ENCODE measurements at places on chromosomes 12 and 14.

DNA sequence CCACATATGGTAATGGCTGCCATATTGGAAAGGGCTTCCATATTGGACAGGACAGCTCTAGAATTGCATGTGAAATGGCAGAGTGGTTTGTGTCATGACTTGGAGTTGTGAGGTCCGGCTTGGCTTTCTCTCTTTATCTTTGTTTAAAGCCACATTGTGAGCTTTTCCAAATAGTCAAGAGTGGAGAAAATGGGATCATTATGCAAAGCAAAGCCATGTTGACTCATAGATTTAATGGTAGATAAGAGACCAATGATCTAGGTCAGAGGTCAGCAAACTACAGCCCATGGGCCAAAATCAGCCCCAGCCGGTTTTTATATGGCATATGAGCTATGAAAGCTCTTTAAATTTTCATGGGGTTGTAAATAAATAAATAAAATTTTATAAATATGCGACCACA lies 449.1 kb downstream of the BCL11B start:
- no peak for DNase-seq

DNA sequence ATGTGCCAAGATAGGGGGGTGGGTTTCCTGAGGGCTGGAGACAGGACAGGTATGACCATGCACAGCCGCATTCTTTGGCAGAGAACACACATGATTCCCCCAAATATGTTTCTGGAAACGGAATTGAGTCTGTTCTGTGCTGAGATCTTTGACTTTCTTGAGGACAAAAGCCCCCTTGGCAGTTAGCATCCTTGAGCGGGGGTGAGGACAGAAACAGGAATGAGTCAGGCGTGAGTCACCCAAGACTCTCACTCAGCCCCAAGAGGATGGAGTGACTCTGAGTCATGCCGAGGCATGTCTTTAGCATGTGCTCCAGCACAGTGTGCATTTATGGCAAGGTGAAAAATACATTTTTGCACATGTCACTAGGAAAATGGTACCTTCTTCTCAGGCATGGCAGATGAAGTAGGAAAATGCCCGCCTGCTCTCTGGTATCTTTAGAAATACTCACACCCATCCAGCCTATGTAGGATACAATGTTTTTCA lies 52.1 kb downstream of the DAD1 start:
- DNase-seq, result no peak

DNA sequence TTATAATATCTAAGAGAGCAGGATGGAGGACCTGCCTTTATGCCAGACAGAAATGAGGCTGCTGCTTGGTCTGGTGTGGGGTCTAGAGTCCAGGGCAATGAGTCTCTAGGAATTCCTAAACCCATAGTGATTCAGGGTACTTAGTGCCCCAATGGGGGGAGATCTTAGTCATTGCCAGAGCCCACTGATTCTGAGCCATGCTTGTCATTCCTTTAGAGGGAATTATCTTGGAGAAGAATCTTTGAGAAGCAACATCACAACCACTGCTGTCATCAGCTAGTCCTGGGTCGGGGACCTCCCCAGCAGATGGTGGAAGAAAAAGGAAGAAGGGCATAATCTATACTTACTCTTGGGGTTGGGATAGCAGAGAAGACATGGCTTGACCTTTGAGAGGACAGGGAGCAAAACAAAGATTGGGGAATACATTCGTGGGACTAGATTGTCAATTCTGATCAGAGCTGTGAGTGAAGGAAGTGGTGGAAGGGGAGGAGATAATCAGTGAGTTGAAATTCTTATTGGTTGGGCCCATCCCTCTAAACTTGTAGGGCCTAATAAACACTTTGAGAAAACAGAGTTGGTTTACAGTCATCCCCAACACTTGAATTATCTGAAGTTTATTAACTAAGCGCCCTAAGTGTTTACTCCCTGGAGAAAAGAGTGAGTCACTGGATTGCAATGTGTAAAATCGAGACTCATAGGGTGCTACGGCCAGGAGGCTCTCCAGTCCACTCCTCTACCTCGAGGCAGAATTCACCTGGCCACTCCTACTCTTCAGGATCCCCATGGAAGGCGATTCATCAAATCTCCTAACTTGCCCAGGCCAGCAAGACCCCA lies 3.0 kb upstream of the KRT3 start:
- no peak for DNase-seq

- no peak for DNase-seq
These were observed 203.1 kb downstream of the SLC2A13 start for GRCh38 chr12:39902821-39903220.

GRCh38 chr12:52519826-52520662 lies at the start of gene KRT5:
KRT5 (minus strand) TSS chr12:52520394; CDS start chr12:52520296, 98 bp downstream.
- DNase-seq, result no peak

GRCh38 chr12:958588-959123 lies 9.2 kb upstream of the RAD52 start:
- DNase-seq, result no peak

DNA sequence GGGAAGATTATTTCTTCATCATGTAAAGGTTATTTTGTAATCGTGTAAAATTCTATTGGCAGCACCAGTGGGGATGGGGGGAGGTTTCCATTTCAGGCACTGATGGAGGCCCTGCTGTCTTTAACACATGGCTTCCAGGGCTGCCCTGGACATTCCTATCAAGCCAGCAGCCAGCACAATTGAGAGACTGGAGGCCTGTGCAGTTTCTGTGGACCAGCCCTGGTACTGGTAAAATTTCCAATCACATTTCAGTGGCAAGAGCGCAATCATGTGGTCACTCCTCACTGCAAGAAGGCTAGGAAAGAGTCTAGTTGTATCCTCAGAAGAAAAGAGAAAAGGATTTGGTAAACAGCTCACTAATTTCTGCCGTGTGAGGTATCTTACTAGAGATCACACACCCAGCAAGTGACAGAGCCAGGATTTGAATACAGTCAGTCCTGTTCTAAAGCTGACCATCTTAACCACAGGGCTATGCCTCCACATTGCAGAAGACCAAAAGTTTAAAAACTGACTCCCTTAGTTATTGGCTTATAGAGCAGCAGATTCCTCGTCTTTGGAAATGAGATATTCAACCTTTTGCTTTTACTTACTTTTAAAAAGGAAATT lies 179.4 kb upstream of the ARHGAP5 start:
- DNase-seq, result no peak

- DNase-seq, result peak; percentile 9
These were observed 283 bp downstream of the LMO3 start for GRCh38 chr12:16605642-16606116.

DNA sequence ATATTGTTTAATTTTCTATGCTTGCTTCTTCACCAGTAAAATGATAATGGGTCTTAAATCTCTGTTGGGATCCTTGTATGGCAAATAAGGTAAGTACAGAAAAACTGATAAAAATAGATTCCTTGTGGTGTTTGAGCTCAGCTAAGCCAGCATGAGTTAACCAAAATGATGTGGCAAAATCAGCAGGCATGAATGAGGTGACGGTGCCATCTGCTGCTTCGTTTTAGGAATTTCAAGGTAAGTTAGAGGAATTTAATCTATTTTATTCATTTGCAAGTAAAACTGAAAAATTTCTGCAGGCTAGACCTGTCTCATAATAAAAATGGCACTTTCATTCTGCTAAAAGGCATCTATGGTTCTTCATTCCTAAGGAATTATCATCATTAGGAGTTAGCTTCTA lies 10.0 kb upstream of the CLEC7A start:
- peak; percentile 35 for DNase-seq

GRCh38 chr14:105491366-105491973 lies 424 bp downstream of the TEDC1 start:
- DNase-seq, result peak; percentile 77

DNA sequence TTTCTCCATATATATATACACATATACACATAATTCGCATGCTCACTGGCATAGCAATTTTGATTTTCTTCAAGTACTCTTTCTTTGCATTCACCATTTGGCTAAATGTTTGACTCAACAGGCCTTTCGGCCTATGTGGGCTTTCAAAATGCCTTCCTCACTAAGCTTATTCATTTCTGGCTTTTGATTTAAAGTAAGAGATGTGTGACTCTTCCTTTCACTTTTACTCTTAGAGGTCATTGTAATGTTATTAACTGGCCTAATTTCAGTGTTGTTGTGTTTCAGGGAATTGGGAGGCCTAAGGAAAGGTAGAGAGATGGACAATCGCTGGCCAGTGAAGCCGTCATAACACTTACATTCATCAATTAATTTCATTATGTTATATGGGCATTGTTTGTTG lies 14.5 kb upstream of the KLRD1 start:
- no peak for DNase-seq

DNA sequence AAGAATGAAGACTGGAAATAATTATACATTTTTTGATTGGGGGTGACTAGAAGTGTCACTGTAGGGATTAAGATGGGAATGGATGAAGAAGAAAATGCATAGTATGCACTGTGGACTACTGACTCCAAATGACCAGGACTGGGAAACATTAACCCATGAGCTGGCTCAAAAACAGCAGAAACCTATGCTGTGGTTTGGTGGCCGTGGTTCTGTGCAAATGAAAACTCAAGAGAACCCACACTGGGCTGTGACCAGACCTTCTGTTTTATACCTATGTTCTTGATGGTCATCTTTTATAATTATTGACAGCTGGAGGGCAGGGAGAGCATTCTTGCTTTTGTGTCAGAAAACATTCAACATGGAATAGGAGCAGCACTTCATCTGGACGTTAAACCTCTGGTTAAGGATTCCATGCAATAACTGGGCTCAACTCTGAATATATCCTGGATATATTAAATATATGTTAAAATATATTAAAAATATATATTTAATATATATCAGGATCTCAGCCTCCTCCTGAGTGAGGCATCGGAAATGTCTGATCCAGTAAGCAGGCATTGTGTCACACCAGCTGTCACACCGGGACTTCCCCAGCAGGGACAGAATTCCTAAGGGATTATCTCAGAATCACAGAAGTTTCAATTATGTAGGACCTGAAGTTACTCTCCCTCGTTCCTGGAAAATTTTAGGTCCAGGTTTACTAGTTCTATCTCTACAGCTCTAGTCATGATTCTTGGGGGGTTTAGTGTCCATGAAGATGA lies 48.5 kb downstream of the BBS10 start:
- DNase-seq, result peak; percentile 17

DNA sequence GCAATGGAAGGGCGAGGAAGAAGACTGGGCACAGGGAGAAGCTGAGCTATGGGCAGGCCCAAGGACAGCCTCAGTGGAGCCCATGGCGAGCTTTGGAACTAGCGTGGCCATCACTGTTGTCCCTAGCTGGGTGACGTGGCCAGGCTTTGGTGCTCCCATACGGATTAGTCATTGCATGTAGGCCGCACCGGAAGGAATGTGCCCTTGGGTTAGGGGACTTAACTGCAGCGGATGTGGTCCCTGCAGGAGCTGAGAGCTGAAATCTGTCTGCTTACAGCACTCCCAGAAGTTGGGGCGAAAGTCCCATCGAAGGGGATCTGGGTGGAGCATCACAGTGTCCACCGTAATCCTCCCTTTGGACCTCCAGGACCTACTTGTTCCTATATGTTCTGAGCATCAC lies 133.7 kb downstream of the PAPOLA start:
- DNase-seq, result no peak

DNA sequence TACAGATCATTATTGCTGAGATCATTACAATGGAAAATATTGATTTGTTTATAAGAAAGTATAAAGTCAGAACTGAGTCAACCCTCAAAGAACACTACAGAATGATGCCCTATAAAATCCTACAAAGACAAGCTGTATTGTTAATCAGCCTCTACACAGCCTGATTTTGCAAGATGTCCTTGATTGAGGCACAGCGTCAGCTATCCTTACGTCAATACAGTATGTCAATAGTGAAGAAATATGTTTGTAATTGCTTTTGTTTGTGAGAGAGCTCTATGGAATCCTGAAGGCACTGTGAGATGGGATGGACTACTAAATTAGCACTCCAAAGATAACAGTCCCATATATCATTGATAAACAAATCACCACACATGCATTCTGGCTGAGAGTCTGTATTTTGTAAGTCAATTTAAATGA lies 70.7 kb downstream of the RASSF9 start:
- peak; percentile 7 for DNase-seq

DNA sequence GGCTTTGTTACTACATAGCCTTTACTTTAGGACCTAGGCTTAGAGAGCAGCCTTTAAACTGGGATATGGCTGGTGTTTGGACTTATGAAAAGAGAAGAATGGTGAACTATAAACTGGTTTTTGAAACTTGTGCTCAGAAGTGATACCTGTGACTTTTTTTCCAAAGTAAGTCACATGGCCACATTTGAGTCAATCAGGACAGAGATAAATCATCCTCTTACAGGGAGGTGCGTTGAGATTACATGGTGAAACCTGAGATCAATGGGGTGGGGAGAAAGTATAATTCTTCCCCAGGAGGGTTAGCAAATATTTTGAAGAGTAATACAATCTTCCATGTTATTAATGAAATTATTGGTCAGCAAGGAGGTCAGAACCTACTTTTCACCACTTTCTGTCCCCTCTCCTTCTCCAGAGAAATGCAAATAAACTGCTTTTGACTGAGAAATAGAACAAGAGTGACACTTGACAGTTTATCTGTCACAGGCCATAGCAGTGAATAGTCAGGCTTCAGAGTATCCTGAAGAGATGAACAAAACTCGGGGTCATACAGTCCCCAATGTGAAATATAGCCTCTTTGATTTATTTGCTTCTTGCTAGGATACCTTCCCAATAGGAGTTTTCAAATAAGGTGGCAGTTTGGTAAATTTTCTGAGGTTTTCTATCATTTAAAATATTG lies 11.1 kb upstream of the ZNF641 start:
- no peak for DNase-seq

DNA sequence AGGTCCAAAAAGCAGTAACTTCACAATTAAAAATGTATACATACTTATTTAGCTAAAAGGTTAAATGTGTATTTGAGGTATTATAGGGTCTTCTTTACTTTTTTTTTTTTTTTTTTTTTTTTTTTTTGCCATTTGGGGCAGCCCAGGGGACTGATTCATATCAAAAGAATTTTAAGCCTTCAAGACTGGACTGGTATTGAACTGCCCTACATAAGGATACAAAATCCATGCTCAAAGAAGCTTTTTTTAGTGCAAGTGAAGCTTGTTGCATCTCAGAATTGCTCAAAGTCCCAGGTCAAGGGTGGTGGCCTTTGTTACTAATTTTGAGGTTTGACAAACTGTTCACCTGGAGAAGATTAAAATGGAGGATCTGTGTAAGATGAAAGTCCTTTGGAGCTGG lies 124.0 kb downstream of the APAF1 start:
- DNase-seq, result no peak

- no peak for DNase-seq
These were observed 38.0 kb downstream of the MMAB start for GRCh38 chr12:109535231-109535862.

- DNase-seq, result no peak
These were observed 8.1 kb upstream of the MSI1 start for GRCh38 chr12:120376934-120377572.

GRCh38 chr14:103228076-103228806 lies 105.0 kb downstream of the TNFAIP2 start:
- no peak for DNase-seq

DNA sequence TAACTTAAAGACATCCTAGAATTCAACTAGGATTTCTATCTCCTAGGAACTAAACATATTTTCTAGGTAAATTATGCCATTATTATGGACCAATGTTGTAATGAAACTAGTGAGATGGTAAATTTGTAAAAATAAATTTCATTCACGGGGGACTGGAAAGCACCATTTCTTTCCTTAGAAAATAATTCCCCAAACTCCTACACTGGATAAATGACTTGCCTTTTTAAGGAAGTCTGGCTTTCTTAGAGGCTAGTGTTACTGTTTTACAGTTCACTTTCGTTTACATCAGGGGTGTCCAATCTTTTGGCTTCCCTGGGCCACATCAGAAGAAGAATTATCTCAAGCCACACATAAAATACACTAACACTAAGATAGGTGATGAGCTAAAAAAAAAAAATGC lies 3.3 kb downstream of the SLC39A9 start:
- no peak for DNase-seq

GRCh38 chr12:63045020-63045860 lies 105.8 kb downstream of the AVPR1A start:
- DNase-seq, result no peak

GRCh38 chr14:35044939-35045797 lies 904 bp upstream of the FAM177A1 start:
- no peak for DNase-seq

Measured in HepG2 (cell line).